ENCODE measurements at places on chromosomes 4 and X. TPM values are rescaled to one million over a fixed set of nuclear protein-coding genes. Genes with fewer than 3 reads are reported as not detected.

ASMT gene
- 0.44 TPM for total RNA-seq

LEF1 gene
- 62.1 TPM for total RNA-seq

BEX4 gene
- total RNA-seq, result 63.0 TPM

DNA sequence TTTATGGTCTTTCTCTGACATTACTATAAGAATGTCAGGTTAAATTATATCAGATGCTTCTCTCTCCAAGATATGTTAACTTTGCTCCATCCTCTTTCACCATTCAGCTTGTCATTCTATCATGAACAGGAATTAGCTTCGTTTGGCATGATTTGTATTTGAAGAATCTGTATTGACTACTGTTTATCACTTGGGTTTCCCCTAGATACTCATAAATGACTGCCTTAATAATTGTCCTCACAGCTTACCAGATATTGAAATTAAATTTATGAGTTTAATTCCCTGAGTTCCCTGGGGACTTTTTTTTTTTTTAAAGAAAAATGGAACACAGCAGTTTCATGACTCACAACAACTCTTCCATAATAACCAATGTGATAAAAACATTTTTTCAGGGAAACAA is 76.2 kb upstream of the EOLA2 start:
- no peak overlapping the region for H3K27ac ChIP-seq
- no peak for DNase-seq
- no peak overlapping the region for H3K4me3 ChIP-seq
- H3K4me1 ChIP-seq, result no peaks in the 10 kb centered on the region
- peaks cover 2% of the 10 kb centered on the region for H3K36me3 ChIP-seq
- H3K27me3 ChIP-seq, result no peaks in the 10 kb centered on the region

DNA sequence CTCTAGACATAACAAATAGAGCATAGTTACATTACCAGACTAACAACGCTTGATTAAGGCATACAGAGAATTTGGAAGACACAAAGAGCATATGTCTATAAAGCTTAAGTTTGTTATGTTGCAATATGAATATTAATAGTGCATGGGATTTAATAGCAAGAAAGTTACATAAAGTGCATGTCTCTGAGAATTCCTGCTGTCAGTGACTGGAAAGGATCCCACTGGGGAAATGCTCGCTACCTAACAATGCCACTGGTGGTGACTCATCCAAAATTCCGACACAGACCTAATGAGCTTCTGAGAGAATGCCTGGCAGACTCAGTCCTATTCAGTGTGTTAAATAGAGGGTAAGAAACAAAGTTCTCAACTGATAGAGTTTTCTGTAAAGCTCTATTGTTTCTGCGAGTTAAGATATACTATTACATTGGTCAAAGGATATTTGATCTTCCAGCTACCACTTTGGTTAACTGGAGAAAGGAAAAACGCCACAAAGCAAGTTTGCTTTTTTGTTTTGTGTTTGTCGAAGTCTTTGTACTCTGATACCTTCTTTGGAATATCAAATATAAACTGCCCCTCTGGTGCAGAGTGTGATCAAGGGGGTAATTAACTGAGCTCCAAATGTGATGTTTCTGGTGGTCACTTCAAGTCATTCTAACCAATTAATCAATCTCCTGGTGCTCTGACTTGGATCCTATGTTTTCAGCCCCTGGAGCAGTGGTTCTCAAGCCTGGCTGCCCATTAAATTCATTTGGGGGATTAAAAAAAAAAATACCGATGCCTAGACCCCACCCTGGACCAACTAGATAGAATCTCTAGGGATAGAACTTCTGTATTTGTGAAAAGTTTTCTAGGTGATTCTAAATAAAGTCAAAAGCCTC is 107.9 kb downstream of the PALLD start:
- no peaks in the 10 kb centered on the region for H3K27me3 ChIP-seq
- H3K36me3 ChIP-seq, result no peaks in the 10 kb centered on the region
- no peak for DNase-seq
- no peak overlapping the region for H3K27ac ChIP-seq

DNA sequence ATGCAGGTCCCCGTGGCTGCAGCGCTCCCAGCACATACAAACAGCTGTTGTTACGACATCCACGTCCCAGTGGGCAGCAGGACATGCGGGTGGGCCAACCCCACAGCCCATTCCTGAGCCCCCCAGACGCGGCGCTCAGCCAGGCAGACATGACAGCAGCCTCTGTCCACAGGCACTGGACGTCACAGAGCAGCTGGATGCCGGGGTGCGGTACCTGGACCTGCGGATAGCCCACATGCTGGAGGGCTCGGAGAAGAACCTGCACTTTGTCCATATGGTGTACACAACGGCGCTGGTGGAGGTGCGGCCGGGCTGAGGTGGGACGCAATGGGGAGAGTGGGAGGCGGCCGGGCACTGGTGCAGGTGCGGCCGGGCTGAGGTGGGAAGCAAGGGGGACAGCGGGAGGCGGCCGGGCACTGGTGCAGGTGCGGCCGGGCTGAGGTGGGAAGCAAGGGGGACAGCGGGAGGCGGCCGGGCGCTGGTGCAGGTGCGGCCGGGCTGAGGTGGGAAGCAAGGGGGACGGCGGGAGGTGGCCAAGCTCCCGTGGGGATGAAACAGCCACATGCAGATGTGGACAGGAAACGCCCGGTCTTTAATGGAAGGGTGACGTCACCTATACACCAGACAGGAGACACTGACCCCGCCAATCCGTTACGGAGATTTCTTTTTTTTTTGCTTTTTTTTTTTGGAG is 9.4 kb downstream of the PLCXD1 start:
- no peaks in the 10 kb centered on the region for H3K4me1 ChIP-seq
- no peak for DNase-seq
- peaks cover 9% of the 10 kb centered on the region for H3K36me3 ChIP-seq
- no peak overlapping the region for H3K27ac ChIP-seq

DNA sequence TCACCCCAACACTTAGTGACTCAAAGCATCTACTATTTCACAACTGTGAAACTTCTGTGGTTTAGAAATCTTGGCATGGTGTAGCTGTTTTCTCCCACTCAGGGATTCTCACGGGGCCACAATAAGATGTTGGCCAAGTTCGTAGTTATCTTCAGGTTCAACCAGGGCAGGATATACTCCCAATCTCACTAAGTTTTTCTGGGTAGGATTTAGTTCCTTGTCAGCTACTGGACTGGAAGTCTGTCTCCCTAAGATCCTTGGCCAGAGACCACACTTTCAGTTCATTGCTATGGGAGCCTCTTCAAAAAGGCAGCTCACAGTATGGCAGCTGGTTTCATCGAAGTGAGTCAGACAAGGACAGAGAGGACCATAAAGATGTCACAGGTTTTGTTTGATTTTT is 111.7 kb upstream of the PDHA2 start:
- H3K27ac ChIP-seq, result no peak overlapping the region
- DNase-seq, result no peak
- peaks cover 7% of the 10 kb centered on the region for H3K4me1 ChIP-seq
- H3K4me3 ChIP-seq, result no peak overlapping the region
- no peaks in the 10 kb centered on the region for H3K27me3 ChIP-seq

- H3K27me3 ChIP-seq, result no peaks in the 10 kb centered on the region
- H3K36me3 ChIP-seq, result no peaks in the 10 kb centered on the region
- no peaks in the 10 kb centered on the region for H3K4me1 ChIP-seq
- DNase-seq, result no peak
- no peak overlapping the region for H3K27ac ChIP-seq
- no peak overlapping the region for H3K4me3 ChIP-seq
These were observed 16.0 kb upstream of the SH3RF1 start for GRCh38 chr4:169286562-169287301.
